ENCODE measurements at places on chromosomes 11 and 22.

- DNase-seq, result no peak
Observed at GRCh38 chr11:46693597-46694012, 6.8 kb downstream of the ARHGAP1 start.

- DNase-seq, result no peak
Observed at GRCh38 chr11:128771102-128771501, 77.2 kb downstream of the FLI1 start.

DNA sequence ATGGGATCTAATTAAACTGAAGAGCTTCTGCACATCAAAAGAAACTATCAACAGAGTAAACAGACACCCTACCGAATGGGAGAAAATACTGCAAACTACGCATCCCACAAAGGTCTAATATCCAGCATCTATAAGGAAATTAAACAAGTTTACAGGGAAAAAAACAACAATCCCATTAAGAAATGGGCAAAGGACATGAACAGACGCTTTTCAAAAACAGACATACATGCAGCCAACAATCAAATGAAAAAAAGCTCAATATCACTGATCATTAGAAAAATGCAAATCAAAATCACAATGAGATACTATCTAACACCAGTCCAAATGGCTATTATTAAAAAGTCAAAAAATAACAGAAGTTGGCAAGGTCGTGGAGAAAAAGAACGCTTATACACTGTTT, 117.5 kb downstream of the FCHSD2 start:
- DNase-seq, result no peak

- no peak for DNase-seq
Observed at GRCh38 chr11:65051398-65051858, 6.9 kb downstream of the NAALADL1 start.

GRCh38 chr22:38104084-38104483, 6.4 kb downstream of the BAIAP2L2 start:
- DNase-seq, result no peak

DNA sequence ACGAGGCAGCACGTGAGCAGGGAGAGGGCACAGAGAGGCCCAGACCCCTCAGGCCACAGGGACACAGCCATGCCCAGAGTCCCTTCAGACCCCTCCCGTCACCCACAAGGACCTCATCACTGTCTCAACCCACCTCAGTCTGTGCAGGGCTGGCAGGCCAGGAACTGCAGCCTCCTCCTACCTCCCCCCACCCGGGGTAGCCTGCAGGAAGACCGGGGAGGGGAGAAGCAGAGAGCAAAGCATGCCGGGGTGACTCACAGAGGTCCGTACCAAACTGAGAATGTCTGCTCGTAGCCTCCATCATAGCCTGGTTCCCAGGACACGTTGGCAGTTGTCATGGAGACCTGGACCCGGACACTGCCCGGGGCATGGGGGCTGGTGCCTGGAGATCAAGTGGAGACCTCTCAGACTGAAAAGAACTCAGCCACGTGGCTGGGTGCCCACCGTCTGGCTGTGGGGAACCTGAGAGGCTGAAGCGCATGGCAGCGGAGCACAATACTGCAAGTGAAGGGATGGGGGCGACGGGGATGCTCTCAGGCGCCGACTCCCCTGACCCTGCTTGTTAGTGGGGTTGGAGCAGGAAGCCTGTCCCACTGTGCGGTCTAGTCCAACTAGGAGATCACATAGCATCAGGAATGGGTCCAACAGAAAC, 27.2 kb downstream of the IGSF9B start:
- DNase-seq, result no peak

DNA sequence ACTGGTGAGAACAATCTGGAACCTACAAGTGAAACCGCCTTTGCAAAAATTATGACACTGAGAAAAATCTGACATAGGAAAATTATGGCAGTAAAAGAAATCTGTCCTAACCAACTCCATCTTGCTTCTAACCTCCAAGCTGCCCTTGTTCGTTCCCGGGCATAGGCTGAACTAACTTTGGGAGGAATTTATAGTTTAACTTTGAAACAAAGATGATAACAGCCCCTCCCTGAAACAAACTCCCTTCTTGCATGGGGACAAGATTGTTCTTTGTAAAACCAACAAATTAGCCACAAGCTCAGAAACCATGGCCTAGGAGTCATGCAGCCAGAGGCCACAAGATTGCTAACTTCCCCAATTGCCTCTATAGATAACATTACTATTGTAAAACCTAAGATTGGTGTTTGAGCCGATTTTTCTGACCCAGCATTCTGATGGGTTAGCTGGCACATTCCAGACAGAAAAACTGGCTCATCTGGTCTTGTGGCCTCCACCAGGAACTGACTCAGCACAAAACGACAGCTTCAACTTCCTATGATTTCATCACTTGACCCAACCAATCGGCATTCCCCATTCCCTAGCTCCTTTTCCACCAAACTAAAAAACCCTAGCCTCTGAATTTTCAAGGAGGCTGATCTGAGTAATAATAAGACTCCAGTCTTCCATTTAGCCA, 3.6 kb upstream of the CCDC81 start:
- DNase-seq, result no peak

DNA sequence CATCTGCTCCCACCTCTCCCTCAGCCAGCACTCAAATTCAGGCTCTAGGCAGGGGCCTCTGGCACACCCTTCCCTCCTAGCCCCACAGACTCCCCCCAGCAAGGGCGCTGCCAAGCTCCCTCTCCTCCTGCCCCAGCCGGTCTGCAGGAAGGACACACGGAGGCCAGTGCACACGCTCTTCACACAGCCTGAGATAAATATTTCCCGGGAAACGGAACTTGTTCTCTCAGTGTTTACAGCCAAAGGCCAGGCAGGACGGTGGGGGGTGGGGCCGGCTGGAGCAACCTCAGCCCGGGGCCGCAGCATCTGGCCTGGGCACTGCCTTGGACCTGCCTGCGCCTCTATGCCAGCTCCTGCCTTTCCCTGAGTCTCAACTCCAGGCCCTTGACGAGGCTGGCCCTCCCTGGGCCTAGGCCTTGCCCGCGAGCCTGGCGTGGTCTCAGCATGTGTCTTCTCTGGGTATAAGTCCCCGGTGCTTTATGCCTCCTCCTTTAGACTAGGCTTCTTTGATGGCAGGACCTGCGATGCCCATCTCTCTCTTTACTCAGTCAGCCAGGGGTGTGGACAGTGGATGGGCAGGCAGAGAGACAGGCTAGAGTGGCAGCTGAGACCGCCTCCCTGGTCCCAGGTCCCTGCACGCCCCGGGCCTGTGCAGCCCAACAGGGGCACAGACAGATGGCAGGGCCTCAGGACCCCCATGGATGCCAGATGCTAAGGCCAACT, 48.4 kb downstream of the PDE2A start:
- DNase-seq, result no peak

DNA sequence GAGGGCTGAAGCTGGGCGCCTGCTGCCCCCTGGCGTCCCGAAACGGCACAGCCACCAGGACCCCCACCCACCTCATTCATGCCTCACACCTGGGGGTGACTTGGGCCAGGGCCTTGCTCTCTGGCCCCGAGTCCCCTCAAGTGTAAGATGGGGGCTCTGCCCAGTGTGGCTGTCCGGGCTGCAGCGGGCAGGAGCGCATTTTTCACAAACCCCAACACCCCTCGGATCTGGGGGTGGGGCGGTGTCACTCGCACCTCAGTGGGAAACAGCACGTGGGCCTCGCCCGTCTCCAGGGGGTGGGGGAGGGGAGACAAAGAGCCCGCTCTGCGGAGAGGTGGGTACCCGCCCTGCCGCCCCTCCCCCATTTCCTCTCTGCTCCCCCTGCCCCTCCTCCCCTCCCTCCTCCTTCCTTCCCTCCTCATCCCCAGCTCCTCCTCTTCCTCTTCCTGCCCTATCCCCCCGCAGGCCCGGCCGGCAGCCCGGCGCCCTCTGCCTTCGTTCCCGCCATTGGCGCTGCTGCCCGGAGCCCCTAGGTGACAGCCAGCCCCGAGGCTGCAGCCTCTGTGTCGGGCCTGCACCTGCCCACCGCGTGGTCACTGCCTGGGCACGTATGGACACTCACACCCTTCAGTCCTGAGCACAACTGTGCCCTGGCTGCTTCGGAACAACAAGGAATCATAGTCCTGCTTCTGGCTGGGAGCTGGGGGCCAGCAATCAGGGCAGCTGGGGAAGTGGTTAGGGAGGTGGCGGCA, 6.8 kb upstream of the CDKN1C start:
- DNase-seq, result no peak

DNA sequence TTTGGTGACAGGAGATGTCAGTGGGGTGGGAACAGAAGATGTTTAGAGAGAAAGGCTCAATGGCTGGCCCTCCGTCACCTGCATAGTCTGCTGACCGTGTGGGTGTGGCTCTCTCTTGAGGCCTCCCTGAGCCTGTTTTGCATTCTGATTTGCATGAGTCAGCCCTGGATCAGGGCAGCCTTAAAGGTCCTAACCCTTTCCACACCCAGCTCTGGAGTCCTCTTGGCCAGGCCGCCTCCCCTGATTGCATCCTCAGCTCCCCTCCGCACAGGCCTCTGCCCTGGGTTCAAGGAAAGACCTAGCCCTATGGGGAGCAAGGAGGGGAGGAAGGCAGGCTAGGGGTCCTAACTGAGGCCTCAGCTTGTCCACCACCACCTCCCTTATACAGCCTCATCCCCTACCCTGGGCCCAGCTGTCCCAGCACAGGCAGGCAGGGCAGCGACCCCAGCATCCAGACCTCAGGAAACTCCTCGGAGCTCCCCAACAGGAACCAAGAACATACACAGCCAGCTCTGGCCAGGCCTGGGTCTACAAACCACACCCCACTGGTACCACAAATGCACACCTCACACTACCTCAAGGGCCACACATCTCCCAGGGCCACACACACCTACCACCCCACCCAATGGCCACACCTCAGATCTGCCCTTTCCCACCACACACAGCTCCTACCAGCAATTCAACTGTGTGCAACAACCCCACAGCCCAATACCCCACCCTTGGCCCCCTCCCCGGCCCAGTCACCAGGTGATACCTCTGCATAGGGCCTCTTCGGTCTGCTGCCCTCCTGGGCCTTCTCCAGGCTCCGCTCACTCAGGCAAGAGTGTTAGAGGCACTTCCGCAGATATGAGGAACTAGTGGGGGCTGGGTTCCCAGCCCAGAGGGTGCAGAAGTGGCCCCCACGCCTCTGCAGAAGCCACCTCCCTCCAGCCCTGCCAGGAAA, 13.7 kb downstream of the ARAP1 start:
- no peak for DNase-seq

DNA sequence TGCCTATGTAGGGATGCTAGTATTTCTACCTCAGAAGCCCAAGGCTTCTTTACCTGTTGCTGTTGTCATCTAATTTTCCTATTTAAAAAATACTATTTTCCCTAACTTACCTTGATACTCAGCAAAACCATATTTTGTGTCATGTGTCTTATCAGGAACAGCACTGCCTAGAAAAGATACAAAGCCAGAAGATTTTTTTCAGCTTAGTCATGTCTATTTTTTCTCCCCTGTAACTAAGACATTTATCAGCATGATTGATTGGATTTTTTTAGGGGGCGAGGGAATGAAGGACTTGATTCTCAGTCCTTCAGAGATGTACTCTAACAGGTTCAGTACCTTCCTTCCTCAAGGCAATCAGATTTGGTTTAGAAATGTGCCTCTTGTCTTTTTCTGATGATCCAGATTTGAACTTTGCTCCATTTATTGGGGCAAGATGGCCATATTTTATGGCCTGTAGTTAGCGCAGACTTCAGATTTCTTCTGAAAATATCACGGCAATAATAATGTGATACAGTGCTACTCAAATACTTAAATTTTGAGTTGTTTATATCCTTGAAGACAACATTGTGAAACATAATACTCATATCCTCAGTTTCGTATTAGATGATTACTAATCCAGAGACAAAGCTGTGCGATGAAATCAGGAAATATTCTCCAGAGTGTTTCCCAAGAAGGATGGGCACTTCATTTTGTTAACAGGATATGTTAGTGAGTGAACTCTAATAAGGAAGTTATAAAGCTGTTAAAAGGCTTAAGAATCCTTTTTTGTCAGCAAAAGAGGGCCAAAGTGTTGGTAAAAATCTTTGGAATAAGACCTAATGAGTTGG, 3.8 kb upstream of the PIK3IP1 start:
- DNase-seq, result no peak

DNA sequence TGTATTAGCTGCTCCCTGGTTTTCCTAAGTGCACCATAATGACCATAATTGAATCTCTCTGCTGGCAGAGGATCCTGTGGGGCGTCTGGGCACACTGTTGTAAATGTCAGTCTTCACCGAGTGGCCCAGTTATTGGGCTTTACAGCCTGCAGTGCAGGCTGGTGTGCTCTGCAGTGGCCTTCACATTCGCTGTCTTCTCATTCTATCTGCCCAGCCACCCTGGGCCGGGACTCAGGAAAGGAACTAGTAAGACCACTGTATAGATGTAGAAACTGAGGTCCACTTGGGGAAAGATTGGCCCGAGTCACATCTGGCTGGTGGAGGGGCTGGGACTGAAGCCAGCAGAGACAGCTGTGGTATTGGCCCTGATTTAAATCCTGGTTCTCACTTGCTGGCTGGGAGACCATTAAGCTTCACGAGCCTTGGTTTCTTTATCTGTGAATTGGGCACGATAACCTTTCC, 49.3 kb downstream of the TSPAN18 start:
- DNase-seq, result no peak

DNA sequence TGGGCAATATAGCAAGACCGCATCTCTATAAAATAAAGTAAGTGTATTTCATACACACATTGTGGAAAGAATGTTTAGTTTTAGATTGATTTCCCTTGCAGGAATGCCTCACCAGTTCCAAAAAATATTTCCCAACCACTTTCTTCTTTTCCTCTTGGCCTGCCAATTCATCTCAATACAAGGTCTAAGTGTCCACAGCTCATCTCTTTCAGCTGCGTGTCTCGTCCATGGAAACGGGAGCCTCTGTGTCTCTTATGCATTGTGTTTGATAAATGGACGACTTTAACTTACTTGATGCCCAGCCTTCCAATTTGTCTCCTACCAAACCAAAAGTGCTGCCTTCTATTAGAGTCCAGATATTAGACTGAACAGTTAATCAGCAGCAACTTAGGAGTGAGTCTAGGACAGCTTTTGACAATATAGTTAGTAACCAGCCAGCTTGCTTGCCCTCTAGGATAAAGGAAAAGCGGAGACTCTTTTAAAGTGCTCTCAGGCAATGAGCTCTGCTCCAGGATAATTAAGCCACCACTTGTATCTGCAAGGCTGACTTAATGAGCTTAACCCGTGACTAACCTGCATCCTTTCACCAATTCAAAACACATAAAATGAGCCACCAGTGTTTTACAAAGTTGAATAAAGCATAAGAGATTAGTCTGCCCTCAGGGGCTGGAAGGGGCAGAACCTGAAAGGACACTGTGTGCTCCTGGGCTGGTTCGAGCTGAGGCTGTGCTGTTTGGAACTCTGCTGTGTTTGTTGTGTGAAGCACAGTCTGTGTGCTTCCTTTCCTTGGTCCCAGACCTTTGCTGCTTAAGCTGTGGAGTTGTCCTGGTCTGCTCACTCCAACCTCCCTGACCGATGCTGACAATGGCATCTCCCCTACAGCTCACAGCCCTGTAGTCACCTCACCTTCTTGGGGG, 27.5 kb downstream of the FBXO7 start:
- DNase-seq, result no peak

DNA sequence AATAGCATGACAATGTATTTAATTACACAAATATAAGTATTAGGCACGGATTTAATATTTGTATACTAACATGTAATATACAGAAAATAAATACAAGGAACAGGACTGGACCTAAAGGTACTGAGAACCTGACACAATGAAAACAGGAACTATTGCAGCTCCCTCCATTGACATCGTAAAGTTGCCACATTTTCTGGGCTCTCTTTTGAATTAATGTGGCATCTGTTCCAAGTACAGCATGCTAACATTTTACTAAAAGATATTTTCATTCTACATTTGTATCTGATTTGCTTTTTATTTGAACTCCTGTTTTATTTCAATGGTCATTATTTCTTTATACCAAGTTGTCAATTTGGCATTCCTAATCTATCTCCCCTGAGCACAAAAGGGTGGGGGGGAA, 15.3 kb downstream of the PHF21A start:
- no peak for DNase-seq
